ENCODE measurements at places on chromosomes 5 and 9.

DNA sequence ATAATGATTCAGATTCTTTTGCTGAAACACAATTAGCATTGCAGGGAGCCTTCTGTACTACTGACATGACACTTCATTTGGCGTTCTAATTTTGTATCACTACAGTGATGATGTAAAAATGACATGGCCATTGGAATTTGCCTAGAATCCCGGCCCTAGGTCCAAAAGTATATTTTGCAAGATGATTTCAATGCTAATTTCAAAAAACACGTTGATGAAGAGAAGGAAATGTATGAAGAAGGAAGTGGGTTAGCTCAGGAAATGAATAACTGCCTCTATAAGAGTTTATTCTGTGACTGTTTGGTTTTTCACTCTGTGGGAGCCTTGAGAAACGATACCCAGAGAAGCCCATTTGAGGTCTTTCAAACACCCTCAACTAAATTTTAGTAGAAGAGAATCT is 59.3 kb downstream of the OSTF1 start:
- no peak for DNase-seq

GRCh38 chr5:148776780-148777179 is 49.6 kb upstream of the ADRB2 start:
- no peak for DNase-seq

GRCh38 chr9:125393426-125393825 is 131.8 kb downstream of the GAPVD1 start:
- no peak for DNase-seq

DNA sequence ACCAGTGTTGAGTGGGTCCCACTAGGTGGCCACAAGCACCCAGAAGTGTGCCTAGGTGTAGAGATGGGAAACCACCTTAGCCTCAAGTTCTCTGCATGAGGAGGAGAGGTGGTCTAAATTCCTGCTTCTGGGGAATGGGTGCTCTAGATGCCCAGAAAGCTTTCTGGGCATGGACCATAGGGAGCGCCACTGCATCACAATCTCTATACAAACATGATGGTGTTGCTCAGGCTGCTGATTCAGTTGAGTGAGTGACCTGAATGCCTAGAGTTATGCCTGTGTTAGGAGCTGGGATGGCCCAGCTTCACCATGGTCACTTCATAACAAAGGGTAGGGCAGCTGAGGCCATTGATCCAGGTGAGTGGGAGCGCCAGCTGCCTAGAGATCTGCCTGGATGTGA is 667.9 kb upstream of the ARRDC3 start:
- DNase-seq, result no peak

GRCh38 chr5:150234576-150235499 is 45.0 kb downstream of the SLC6A7 start:
- DNase-seq, result no peak

DNA sequence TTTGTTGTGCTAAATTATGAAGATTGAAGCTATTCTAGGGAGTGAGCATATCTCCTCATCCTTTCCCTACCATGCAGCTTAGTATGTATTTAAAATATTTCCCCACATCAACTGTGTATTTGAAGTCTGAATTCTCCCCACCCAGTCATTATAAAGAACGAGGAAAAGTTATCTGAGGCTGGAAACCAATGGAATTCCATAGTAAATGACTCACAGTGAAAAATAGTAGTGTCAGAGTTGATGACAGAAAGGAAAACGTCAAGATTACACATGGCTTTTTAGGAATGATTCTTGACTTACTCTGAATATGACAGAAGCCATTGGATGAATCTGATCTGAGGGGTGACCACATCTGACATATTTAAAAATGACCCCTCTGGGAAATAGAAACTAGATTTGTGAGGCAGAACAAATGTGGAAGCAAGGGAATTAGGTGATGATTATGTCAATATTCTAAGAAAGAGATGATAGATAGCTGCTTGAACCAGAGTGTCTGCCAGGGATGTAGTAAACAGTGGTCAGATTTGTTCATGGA is 1768.9 kb upstream of the CDH9 start:
- DNase-seq, result no peak

GRCh38 chr9:136327304-136327974 is at the start of gene GPSM1:
Gene GPSM1, plus strand, starts transcription at chr9:136327539. Its CDS starts 157 bp downstream, at chr9:136327696.
- DNase-seq, result peak; percentile 36

- no peak for DNase-seq
These were observed 1377.5 kb upstream of the DMAC1 start for GRCh38 chr9:9177081-9177480.

GRCh38 chr5:146410272-146410671 is 36.9 kb upstream of the TCERG1 start:
- no peak for DNase-seq

DNA sequence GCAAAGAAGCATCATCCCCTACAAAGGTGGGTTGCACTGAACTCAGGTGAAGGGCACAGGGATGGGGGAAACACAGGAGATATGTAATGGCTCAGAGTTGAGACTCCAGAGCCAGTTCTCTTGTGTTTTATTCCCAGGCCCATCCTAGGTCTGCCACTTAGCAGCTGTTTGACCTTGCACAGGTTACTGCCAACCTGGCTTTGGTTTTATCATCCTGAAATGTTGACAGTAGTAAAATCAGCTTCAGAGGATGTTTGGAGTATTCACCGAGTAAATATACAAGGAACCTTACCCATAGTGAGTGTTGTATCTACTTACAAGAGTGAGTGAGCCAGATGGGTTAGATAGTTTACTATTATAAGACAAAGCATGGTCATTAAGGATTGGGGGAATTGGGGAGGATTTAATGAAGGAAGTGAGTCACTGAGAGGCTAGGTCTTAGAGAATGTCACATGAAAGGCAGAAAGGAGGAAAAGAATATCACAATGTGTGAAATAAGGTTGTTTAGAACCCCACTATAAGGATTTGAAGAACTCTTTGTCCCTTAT is 141.3 kb downstream of the MAN2A1 start:
- no peak for DNase-seq

- DNase-seq, result no peak
These were observed 126.6 kb upstream of the HMHB1 start for GRCh38 chr5:143685246-143685815.

GRCh38 chr5:59296317-59297264 is 596.9 kb downstream of the PDE4D start:
- DNase-seq, result no peak

- DNase-seq, result no peak
These were observed 42.6 kb downstream of the HMCN2 start for GRCh38 chr9:130308081-130308571.

GRCh38 chr9:37341704-37342103 is 80.8 kb upstream of the GRHPR start:
- DNase-seq, result no peak

Measured in left colon (tissue), 2 donors.